ENCODE measurements at places on chromosomes 16 and 17. TPM values are rescaled to one million over a fixed set of nuclear protein-coding genes. Genes with fewer than 3 reads are reported as not detected.

- no peak for DNase-seq
- no peaks in the 10 kb centered on the region for H3K36me3 ChIP-seq
- H3K4me3 ChIP-seq, result no peak overlapping the region
- peaks cover 97% of the 10 kb centered on the region for H3K27me3 ChIP-seq
- H3K4me1 ChIP-seq, result peaks cover 34% of the 10 kb centered on the region
- no peak overlapping the region for H3K27ac ChIP-seq
These were observed 2.8 kb downstream of the GRB7 start for GRCh38 chr17:39740357-39741111.

The IRX5 gene
- not detected for total RNA-seq

- no peak overlapping the region for H3K27ac ChIP-seq
- peaks cover 48% of the 10 kb centered on the region for H3K4me1 ChIP-seq
- H3K27me3 ChIP-seq, result no peaks in the 10 kb centered on the region
- no peak for DNase-seq
These were observed 3.8 kb downstream of the TBC1D16 start for GRCh38 chr17:80031691-80032430.

The MYH13 gene
- total RNA-seq, result not detected

GRCh38 chr16:88994695-88995094, 17.7 kb upstream of the CBFA2T3 start:
- no peak for DNase-seq
- H3K27me3 ChIP-seq, result peaks cover 10% of the 10 kb centered on the region
- H3K4me3 ChIP-seq, result no peak overlapping the region
- no peaks in the 10 kb centered on the region for H3K4me1 ChIP-seq
- no peaks in the 10 kb centered on the region for H3K36me3 ChIP-seq
- no peak overlapping the region for H3K27ac ChIP-seq

Measured in esophagus muscularis mucosa (tissue), 4 donors.